ENCODE measurements at places on chromosomes 7 and 10. TPM values are rescaled to one million over a fixed set of nuclear protein-coding genes. Genes with fewer than 3 reads are reported as not detected.
A peak's percentile ranks its signal among the peaks of the same experiment; 100 is the strongest.

Gene FRMD4A
- 7.1 TPM for total RNA-seq

Gene POLR1F
- 40.5 TPM for total RNA-seq

Gene SPDYE16
- total RNA-seq = 0.14 TPM

Gene MMRN2
- total RNA-seq = not detected

Gene HOXA4
- not detected for total RNA-seq

Gene PPP1R17
- not detected for total RNA-seq

Gene CYP2C8
- 0.35 TPM for total RNA-seq

Gene GRM8
- not detected for total RNA-seq

Gene UNCX
- total RNA-seq = not detected

Gene CD36
- total RNA-seq = not detected

Gene FAM241B
- total RNA-seq = 9.9 TPM

Gene CYP2C19
- not detected for total RNA-seq

Gene EPHA1
- total RNA-seq = 3.4 TPM

GRCh38 chr10:126218778-126219649, 169.3 kb downstream of the ADAM12 start:
- no peaks in the 10 kb centered on the region for H3K4me1 ChIP-seq
- no peak overlapping the region for H3K27ac ChIP-seq
- DNase-seq = no peak

- H3K4me3 ChIP-seq = no peak overlapping the region
- H3K27me3 ChIP-seq = peaks cover 2% of the 10 kb centered on the region
- no peak for DNase-seq
- H3K4me1 ChIP-seq = peaks cover 2% of the 10 kb centered on the region
- no peak overlapping the region for H3K27ac ChIP-seq
- H3K36me3 ChIP-seq = no peaks in the 10 kb centered on the region
Observed at GRCh38 chr10:34773636-34774630, 41.2 kb downstream of the PARD3 start.

- DNase-seq = peak; percentile 88
- H3K27ac ChIP-seq = peak overlapping the region; percentile 95
- peaks cover 55% of the 10 kb centered on the region for H3K36me3 ChIP-seq
- H3K4me1 ChIP-seq = peaks cover 61% of the 10 kb centered on the region
- no peaks in the 10 kb centered on the region for H3K27me3 ChIP-seq
- H3K4me3 ChIP-seq = peak overlapping the region; percentile 98
Observed at GRCh38 chr10:17229967-17230682, 2.1 kb downstream of the VIM start.

DNA sequence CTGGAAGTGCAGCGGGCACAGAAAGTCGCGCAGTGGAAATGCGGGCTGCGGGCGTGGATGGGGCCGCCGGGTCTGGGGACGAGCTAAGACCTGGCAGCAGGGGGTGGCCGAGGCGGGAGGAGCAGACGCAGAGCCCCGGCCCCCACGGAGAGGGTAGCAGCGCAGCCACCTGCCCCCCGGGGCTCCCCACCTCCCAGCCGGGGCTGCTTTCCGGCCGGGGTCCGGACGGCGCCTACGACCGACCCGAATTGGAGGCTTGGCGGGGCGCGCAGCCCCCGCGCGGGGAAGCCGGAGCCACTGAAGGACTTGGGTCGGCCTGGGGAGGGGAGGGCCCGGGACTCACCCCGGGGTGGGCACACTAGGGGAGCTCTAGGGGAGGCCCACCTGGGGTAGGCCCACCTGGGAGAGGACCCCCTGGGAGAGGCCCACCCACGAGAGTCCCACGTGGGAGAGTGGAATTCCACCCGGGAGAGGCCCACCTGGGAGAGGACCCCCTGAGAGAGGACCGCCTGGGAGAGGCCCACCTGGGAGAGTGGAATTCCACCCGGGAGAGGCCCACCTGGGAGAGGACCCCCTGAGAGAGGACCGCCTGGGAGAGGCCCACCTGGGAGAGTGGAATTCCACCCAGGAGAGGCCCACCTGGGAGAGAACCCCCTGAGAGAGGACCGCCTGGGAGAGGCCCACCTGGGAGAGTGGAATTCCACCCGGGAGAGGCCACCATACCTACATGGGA, 854 bp upstream of the CFAP46 start:
- H3K36me3 ChIP-seq = no peaks in the 10 kb centered on the region
- no peak for DNase-seq
- H3K4me1 ChIP-seq = peaks cover 15% of the 10 kb centered on the region
- H3K4me3 ChIP-seq = peak overlapping the region; percentile 72

DNA sequence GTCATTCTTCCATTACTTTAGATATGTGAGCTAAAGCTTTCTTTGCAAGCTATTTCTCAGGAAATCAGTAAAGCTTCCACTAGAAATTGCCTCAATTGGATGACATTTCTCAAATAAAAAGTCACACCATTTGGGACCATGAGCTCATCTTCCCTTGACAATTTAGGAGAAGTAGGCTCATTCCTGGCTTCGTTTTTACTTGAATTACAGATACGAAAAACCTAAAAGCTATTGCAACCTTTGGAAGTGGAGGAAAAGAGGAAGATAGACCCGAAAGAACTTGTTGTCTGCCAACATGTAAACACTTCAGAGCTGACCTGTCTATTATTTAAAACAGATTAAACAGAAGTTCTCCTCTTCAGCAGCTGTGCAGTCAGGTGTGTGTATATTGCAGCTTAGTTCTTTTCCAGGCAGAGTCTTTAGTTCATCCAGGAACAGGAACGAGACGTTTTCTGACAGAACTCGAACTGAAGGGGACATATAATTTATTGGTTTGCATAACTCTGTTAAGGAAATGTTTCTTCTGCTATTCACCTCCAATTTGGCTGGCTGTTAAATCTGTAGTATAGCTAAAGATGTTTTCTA, 43.1 kb upstream of the ST8SIA6 start:
- no peaks in the 10 kb centered on the region for H3K4me1 ChIP-seq
- H3K4me3 ChIP-seq = no peak overlapping the region
- DNase-seq = no peak
- no peak overlapping the region for H3K27ac ChIP-seq
- peaks cover 15% of the 10 kb centered on the region for H3K27me3 ChIP-seq

DNA sequence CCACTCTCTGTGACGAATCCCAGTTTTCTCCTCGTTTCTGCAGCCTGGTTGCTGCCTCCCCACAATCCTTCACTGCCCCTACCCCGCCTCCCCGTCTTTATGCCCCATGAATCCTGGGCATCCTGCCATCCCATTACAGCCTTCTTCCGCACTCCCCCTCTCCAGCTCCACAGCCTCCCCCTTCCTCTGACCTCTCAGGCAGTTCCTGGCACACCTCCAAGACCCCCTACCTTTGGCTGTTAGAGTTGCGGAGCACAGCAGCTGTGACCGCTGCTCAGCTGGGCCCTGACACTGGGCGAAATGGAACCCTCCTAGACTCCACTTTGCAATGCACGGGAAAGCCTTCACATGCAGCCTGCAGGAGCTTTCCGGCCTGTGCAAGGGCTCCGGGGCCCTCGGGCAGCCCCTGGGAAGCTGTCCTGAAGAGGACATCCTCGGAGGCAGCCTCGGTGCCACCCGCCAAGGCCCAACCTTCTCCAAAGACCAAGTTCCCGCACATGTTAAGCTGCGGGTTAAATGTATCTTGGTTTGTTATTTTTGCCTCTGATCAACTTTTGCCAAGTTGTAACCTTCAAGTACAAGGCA, 400.7 kb upstream of the MKI67 start:
- H3K4me3 ChIP-seq = no peak overlapping the region
- H3K36me3 ChIP-seq = no peaks in the 10 kb centered on the region
- no peak for DNase-seq
- H3K4me1 ChIP-seq = no peaks in the 10 kb centered on the region
- no peak overlapping the region for H3K27ac ChIP-seq

GRCh38 chr10:5536486-5537081, 11.8 kb downstream of the CALML3 start:
- H3K4me1 ChIP-seq = peaks cover 3% of the 10 kb centered on the region
- no peak for DNase-seq
- H3K27ac ChIP-seq = no peak overlapping the region
- no peaks in the 10 kb centered on the region for H3K27me3 ChIP-seq
- H3K4me3 ChIP-seq = no peak overlapping the region
- H3K36me3 ChIP-seq = no peaks in the 10 kb centered on the region

- H3K27ac ChIP-seq = no peak overlapping the region
- peaks cover 20% of the 10 kb centered on the region for H3K4me1 ChIP-seq
- H3K36me3 ChIP-seq = peaks cover 47% of the 10 kb centered on the region
- no peaks in the 10 kb centered on the region for H3K27me3 ChIP-seq
Observed at GRCh38 chr7:92737706-92738105, 98.7 kb downstream of the CDK6 start.

- H3K4me3 ChIP-seq = no peak overlapping the region
- H3K36me3 ChIP-seq = peaks cover 42% of the 10 kb centered on the region
- no peak overlapping the region for H3K27ac ChIP-seq
- peaks cover 22% of the 10 kb centered on the region for H3K4me1 ChIP-seq
- H3K27me3 ChIP-seq = no peaks in the 10 kb centered on the region
Observed at GRCh38 chr10:113858541-113858940, 4.1 kb downstream of the NHLRC2 start.

DNA sequence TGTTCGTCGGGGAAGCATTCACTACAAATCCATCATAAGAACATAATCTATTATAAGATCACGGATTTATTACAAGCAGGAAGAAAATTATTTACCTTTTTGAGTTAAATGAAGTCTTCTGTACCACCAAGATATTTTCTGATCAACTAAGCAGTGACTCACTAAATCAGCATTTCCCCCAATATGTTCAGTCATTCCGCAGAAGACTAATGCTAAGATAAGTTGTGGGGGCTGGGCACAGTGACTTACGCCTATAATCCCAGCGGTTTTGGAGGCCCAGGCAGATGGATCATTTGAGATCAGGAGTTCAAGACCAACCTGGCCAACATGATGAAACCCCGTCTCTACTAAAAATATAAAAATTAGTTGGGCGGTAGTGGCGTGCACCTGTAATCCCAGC, 144.2 kb upstream of the EGR2 start:
- H3K4me1 ChIP-seq = no peaks in the 10 kb centered on the region
- no peak overlapping the region for H3K27ac ChIP-seq
- no peak overlapping the region for H3K4me3 ChIP-seq
- H3K27me3 ChIP-seq = peaks cover 35% of the 10 kb centered on the region
- DNase-seq = no peak
- H3K36me3 ChIP-seq = no peaks in the 10 kb centered on the region

GRCh38 chr7:121323515-121324302, 5.1 kb upstream of the WNT16 start:
- no peak overlapping the region for H3K27ac ChIP-seq
- no peaks in the 10 kb centered on the region for H3K36me3 ChIP-seq
- H3K4me1 ChIP-seq = peaks cover 6% of the 10 kb centered on the region
- no peak overlapping the region for H3K4me3 ChIP-seq

- H3K27me3 ChIP-seq = peaks cover 20% of the 10 kb centered on the region
- H3K4me3 ChIP-seq = no peak overlapping the region
- no peaks in the 10 kb centered on the region for H3K4me1 ChIP-seq
- H3K36me3 ChIP-seq = no peaks in the 10 kb centered on the region
Observed at GRCh38 chr10:28947171-28947570, 269.9 kb downstream of the BAMBI start.

DNA sequence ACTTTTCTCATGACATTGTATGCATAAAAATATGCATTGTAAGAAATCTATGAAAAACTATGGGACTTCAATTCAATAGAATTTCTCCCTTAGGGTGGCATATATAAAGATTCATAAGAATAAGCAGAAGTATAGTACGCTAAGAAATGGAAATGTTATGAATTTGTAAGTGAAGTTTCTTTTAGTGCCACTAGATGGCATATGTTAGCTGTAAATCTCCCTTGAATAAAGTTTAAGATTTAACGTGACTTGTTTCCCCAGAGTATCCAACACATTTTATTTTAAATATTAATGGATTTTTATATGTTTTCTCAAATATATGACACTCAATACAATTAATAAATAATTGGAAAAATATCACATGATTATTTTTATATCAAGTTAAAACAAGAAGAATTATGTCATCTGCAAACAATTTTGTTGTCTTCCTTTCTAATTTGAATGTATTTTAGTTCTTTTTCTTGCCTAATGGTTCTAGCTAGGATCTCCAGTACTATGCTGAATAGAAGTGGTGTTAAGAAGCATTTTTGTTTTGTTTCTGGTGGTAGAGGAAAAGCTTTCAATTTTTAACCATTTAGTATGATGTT, 287.2 kb downstream of the HGF start:
- no peak for DNase-seq
- no peaks in the 10 kb centered on the region for H3K36me3 ChIP-seq
- peaks cover 5% of the 10 kb centered on the region for H3K27me3 ChIP-seq
- no peaks in the 10 kb centered on the region for H3K4me1 ChIP-seq

DNA sequence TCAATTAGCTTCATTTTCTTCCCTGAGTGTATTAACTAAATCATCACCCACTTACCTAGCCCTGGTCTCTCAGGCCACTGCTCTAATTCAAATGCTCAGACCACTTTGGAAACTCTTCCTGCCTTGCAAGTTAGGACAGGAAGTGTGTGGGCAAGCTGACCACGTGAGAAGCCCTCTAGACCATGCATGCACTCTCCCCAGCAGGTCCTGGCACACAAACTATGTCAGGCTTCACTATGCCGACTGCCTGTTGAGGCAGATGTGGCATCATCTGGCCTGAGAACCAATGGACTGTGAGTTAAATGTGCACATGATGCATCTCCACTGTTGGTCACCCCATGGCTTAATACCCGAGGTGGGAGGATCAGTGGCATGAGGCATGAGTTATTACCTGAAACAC, 439.6 kb downstream of the GRID1 start:
- no peak overlapping the region for H3K4me3 ChIP-seq
- no peak overlapping the region for H3K27ac ChIP-seq
- DNase-seq = no peak
- H3K27me3 ChIP-seq = no peaks in the 10 kb centered on the region

GRCh38 chr10:48502791-48503190, 102.1 kb downstream of the ARHGAP22 start:
- H3K4me3 ChIP-seq = no peak overlapping the region
- DNase-seq = no peak
- H3K4me1 ChIP-seq = no peaks in the 10 kb centered on the region
- H3K36me3 ChIP-seq = no peaks in the 10 kb centered on the region
